ENCODE measurements at places on chromosomes 2 and 18.

DNA sequence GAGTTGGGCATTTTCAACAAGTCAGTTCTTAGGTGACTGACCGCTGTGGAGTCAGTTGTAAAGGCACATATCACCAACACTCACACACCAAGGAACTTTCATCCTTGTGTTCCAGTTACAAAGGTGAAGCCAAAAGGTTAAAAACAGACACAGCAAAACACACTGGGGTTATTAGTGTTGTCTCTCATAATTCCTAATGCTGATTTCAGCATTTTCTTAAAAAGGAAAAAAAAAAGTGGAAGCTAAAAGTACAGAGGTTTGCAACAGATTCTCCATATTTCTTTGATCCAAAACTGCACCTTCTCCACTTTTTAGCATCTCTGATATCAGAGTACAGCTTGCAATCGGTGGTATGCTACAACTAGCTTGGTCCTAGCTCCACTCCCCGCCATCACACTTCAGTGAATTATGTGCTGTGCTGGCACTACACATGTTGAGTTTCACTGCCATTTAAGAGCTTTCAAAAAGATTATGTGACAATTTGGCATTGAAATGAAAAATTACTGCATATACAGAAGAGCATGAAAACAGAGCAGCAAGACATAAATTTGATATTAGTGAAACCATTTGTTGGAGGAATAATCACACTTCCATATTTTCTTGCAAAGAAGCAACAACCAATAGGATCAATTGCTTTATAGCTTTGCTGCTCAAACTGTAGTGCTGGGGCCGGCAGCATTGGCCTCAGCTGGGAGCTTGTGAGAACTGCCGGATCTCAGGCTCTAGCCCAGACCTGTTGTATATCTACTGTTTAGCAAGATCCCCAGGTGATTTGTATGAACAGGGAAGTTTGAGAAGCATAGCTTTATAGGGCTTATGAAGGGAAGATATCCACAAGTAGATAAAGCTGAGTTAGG lies 62.3 kb upstream of the DAPL1 start:
- no peak for DNase-seq

- DNase-seq, result no peak
These were observed 2.8 kb downstream of the MAPK4 start for GRCh38 chr18:50562686-50563085.

DNA sequence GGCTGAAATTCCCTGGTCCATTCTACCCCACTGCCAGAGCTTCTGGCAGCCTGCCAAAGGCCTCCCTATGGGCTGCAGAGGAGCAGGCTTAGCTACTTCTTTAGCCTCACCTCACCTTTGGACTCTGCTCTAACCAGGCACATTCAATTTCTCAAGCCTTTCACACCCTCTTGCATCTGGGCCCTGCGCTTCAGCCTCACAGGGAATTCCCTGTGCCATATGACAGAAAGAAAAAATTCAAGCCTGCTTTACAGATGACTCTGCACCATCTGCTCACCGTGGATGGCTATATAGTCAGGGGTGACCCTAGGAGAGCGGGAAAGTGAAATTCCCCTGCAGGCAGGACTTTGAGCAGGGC lies 62.5 kb downstream of the REEP1 start:
- no peak for DNase-seq

- DNase-seq, result no peak
These were observed 363.7 kb downstream of the SLC4A3 start for GRCh38 chr2:219991116-219991515.

- no peak for DNase-seq
These were observed 130.3 kb upstream of the LHCGR start for GRCh38 chr2:48885841-48886240.

DNA sequence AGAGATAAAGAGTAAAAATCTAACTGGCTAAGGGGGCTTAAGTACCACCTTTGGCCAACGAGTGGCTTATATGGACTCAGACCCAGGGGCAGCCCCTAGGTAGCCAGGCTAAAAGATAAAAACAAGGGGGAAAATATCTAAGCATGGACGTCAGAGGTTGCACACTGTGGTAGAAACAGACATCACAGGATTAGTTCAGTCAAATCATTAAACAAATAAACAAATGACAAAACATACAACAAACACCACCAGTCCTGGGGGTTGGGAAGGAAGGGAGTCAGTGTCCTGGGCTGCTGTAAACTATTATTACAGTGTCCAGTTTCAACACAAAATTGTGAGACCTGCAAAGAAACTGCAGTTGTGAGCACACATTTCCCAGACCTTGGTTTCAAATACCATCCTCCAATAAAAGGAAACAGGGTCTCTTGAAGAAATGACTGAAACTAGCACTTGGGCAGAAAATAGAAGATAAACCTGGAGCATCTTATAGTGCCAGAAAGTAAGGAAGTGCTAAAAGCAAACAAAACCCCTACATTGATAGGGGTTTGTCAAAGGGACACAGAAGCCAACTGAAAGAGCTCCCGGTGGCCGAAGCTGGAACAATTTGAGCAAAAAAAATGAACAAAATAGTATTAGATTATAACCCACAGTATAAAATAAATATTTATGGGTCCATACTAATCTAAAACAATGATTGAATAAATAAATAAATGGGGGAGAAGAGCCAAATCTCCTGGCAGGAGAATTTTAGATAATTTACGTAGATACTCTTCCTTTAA lies 154.8 kb upstream of the KLF7 start:
- no peak for DNase-seq

DNA sequence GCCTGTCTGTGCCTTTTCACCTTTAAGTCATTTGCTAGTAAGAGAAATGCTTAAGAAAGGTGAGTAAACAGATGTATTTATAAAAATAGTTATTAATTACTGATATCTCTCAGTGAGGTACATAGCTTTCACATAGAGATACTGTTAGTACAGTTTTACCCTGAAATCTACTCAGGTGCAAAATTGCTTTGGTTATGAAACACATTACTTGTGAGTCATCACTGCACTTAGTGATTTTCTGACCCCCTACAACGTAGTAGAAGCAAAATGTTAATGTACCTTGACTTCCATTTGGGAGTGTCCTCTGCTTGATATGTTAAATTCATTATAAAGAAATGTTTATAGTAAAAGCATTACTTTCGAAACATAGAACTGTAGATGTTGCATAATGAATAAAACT lies 6.5 kb downstream of the GLS start:
- DNase-seq, result no peak

GRCh38 chr2:66755974-66756373 lies 321.0 kb downstream of the MEIS1 start:
- DNase-seq, result no peak

DNA sequence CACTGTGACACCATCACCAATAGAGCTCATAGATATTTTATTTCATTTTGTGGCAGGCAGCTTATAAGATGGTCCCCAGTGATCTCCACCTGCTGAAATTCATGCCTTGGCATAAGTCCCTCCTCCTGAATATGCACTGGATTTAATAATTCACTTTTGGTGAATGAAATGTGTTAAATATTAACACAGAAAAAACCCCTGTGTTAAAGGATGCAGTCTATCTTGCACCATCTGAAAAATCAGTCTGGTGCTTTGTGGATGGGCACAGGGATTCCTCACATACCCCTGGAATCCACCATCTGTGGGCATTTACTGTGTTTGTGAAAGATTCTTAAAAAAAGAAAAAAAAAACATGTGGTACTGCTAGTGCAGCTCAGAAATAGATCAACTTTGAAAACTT lies 26.1 kb upstream of the WIPF1 start:
- DNase-seq, result no peak

DNA sequence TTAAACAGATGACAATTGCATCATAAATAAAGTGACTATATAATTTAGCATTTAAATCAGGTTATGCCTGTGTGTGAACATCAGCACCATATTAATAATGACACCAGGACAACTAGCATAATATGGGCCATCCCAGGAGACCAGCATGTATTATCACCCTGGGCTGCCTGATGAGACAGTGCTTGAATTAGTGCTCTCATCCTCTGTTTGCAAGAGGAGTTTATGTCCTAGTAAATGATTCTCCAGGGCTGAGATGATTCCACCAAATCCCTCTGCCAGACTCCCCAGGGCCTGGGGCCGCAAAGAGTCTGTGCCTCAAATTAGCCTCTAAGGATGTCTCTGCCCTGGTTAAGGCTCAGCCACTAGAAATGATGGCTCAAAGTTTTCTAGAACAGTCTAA lies 97.7 kb downstream of the SGPP2 start:
- no peak for DNase-seq

- DNase-seq, result no peak
These were observed 458.4 kb downstream of the TMX3 start for GRCh38 chr18:68256418-68257067.

All from GM04503 (cell line).